T-helper 9 cell (primary cell): ENCODE measurements at places on chromosomes 12 and 14.

GRCh38 chr14:56085471-56085870 is 32.7 kb upstream of the PELI2 start:
- no peak for DNase-seq

DNA sequence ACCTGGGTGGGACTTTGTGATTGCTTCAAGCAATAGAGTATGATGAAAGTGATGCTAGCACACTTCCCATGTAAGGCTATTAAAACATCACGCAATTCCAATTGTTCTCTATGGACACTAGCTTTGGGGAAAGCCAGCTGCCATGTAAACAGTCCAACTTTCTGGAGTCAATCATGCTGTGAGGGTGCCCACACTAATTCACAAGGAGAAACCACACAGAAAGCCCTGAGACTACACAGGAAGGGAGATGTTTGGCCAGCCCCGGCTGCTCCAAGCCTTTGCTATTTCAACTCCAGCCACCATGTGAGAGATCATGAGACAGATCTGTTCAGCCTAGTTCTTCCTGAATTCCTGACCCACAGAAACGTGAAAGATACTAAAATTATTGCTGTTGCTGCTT is 96.3 kb downstream of the ST8SIA1 start:
- DNase-seq: no peak

GRCh38 chr12:46771268-46771827 is 54.4 kb downstream of the SLC38A4 start:
- DNase-seq: no peak

DNA sequence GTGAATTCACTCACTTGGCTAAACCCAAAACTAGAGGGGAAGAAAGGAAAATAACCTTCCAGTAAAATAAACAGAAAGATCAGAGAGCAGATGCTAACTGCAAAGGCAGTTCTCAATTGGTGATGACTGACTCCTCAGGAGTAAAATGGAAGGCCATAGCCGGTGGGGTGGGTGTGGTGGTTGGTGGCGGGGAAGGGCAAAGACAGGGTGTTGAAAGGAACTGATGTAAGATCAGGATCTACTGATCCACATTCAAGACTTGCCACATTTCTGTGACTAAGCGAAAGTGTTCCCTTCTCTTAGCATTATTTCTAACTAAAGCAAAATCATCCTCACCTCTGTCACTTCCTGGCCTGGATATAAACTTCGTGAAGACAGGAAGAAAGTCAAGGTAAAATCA is 26.3 kb upstream of the TC2N start:
- DNase-seq: no peak

GRCh38 chr14:95143808-95144620 is 13.3 kb downstream of the DICER1 start:
- DNase-seq: no peak
